Kasumi-1 (cell line): ENCODE measurements at places on chromosomes 7 and 10.

DNA sequence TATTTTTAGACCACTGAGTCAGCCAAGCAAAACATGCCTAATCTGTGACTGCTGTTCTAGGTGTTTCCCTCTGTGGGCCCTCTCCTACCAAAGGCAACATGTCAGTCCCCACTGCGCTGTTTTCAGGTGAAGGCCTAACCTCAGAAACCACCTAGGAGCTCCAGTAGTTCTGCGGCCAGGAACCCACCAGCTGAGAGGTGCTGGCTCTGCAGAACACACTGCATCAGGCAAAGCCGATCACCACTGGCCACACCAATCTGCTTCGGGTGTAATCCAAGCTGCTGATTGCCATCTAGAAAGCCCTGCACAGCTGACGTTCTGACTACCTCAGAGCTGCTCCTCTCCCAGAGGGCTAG lies 14.9 kb downstream of the CAMK2G start:
- no peak for DNase-seq

DNA sequence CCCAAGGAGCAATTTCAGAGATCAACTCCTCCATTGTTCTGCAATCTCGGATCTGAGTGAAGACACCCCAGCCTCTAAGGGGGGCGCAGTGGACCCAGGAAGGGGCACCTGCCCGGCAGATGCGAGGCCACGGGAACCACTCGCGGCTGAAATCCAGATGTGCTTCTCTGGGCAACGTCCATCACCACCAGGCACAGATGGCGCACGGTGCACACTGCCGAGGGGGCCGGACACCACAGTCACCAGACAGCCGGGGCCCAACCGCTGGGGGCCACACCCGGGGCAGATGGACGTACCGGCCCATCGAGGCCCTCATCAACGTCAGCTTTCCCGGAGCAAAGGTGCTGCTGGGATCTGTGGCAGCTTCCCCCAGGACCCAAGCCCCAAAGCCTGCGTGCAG lies 16.9 kb upstream of the ADGRA1 start:
- DNase-seq, result no peak

DNA sequence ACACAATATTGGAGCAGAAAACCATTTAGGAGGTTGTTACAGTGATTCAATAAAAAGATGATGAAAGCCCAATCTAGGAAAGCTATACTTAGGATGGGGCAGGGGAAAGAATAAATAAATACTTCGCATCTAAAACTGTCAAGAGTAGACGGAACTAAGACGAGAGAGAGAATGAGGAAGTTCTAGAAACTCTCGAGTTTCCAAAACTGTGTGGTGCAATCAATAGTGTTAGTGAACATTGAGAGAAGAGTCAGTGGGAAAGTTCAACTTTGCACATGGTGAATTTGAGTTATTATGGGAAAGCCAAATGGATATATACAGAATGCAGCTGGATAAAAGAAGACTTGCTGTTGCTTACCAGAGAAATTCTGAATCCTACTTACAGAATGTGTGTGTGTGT lies 133.8 kb upstream of the MEOX2 start:
- peak; percentile 19 for DNase-seq

- DNase-seq, result no peak
Observed at GRCh38 chr7:127536394-127536691, 49.1 kb downstream of the GCC1 start.

DNA sequence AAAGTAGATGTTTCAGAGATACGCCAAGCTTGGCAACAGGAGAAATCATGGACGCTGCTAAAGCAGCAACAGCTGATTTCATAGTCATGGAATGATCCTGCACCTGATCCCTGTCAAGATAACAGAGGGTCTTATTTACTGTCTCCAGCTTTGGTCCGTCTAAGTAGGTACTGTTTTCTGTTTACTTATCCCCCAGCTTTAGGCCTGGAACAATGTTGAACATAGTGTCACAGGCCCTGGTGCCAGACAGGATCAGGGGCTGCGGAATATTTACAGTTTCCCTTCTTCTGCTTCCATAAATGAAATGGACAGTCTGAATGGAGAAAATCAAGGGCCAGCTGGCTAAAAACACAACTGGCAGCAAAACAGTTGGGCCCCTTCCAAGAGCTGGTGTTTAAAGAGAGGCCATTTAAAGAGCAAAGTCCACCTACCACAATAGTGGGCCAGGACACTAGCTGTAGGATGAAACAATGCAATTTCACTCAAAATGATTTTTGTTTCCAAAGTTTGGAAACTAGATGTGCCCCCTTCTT lies 2.9 kb downstream of the GPR37 start:
- no peak for DNase-seq

DNA sequence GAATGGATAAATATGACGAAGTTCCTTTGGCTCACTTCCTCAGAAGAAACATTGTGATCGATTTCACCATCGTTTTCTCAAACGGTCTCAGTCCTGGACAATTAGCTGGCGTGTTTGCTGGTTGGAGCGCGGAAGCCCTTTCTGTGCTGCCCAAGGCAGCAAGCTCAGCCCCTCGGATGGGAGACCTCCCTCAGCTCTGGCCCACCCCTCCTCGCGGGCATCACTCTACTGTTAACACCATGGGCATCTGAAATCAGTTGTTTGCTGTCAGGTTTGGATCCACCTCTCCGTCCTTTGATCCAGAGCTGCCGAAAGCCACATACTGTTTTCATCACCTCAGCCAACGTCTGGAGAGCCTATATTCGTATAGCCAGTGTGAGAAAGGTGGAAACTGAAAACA lies 68.2 kb downstream of the C10orf143 start:
- no peak for DNase-seq

DNA sequence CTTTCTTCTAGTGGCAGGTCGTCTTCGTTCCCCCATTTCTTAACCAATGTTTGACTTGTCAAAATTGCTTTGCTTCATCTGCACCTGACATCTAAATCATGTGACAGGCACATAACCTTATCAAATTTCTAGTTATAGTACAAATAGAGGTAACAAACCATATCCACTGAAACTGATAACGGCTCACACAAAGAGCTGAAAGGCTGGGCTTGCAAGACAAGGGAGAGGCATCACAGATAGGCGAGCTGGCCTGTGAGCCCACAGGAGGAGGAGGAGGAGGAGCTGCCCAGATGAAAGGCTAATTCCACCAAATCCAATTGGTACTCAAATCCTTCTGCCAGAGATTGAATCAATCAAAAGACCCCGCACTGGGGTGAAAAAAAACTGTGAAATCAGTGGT lies 80.2 kb upstream of the NEBL start:
- DNase-seq, result no peak

GRCh38 chr10:24920907-24921881 lies 31.2 kb downstream of the PRTFDC1 start:
- peak; percentile 80 for DNase-seq

DNA sequence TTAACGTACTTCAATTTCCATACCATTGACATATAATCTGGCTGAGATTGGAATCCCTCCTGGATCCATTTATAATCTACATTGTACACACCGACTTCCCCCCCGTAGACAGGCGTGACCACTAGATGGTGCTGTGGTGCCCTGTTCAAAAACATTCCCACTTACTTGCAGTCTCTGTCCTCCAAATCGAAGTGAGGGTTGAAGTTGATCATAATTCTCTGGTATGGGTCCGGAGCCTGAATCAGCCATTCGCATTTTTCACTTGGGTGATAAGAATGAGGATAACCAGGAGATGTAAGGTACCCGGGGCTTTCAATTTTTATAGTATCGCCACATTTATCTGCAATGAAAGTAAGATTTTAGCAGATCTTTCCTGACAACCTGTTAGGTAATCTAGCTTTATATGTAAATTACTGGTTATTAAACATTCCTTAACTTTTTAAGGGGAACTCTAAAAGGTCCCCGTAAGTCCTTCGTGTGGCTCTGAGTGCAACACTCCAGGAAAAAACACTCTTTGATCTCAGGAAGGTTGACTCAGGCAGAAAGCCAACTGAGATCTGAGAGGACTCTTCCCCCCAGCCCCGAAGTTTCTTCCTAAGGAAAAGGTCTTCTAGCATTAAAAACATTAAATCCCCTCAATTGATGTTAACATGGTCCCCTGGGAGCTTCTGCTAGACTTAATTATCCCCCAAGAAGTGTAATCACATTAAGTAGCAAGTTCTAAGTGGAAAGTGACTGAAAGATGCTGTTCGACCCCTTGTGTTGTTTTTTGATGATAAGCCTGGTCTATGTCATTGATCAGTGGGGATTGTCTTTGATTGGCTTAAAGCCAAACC lies 3.7 kb downstream of the NRP1 start:
- DNase-seq, result peak; percentile 88

GRCh38 chr10:30436191-30436611 lies 2.2 kb downstream of the MAP3K8 start:
- DNase-seq, result peak; percentile 53

DNA sequence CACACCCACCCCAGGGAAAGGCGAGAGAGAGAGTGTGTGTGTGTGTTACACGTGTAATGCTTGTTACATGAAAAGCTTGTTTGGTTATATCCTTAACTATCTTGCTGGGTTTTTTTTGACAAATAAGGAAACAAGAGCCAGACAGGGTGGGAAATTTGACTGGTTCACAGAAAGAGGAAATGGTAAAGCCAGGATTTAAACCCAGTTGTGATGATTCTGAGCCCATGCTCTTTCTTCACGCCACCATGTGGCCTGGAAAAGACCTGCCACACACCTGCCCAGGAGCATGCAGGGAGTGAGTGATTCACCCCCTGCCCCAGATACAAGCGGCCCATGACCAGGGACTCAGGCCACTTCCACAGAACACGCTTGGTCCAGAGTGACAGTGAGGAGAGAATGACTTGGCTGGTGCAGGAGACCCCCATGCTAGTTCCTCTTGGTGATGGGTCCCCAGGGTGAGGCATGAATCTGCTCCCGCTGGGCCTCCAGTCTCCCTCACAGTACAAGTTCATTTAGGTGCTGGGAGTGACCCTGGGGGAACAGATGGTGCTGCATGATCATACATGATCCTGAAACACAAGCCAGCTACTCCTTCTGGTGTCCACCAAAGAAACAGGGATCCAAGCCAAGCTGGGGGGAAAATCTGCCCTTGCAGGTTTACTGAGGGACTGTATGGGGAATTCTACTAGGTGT lies 21.0 kb upstream of the EIF5AL1 start:
- DNase-seq, result peak; percentile 29

DNA sequence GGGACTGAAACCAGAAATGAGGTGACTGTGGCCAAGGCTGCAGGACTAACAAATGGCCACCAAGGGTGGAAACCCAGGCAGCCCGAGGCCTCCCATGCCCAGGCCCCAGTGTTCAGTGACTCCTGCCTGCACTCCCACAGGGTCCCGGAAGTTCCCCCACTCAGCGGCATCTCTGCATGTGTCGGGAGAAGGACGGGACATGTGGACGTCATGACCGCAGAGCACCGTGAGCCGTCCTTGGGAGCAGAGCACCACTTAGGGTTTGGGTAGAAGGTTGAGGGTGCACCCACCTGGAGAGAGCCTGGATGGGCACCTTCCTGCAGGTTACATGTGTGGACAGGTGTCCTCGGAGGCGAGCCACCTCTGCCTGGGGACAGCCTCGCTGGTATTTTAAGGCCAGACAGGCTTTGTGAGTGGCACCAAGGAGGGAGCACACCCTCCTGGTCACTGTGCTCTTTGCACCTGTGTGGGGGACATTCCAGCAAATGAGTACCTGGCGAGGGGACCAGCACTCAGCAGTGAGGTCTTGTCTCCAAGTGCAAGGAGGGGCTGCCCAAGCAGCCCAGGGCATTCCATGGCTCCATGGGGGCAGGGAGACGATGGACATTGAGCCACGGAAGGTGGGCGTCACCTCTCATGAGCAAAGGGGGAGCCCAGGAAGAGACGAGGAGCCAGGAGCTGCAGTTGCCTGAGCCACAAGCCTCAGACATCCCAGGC lies 95.3 kb upstream of the TCERG1L start:
- no peak for DNase-seq

GRCh38 chr7:151461096-151461941 lies 21.4 kb upstream of the CRYGN start:
- no peak for DNase-seq

GRCh38 chr10:112962343-112962742 lies 12.3 kb downstream of the TCF7L2 start:
- no peak for DNase-seq

DNA sequence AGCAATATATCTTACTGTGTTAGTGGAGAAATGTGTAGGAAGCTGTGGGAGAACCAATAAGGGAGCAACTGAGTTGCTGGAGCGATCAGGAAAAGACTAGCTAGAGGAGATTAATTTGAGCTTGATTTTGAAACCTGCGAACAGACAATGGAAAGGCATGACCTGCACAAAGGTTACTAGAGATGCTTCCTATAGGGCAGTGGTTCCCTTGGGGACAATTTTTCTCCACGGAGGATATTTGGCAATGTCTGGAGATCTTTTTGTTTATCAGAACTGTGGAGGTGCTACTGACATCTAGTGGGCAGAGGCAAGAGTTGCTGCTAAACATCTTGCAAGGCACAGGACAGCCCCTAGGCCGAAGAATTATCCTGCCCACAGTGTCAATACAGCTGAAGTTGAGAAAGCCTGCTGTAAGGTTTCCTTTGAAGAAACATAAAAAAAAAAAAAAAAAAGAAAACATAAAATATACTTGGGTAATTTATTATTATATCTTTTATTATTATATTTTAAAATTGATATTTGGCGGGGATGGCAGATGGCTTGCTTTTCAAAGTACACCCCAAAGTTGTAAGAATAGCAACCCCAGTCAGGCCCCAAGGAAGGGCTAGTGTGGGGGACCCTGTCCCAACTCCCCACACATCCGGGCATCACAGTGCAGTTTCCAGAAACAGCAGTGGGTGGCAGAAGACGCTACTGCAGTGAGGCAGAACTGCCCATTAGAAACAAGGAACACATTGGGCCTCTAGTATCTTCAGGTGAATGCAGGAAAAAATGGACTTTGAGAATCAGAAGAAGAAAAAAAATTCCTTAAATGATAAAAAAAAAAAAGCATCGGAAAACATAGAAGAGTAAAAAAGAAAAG lies 481.6 kb downstream of the SH2D4B start:
- DNase-seq, result peak; percentile 86

DNA sequence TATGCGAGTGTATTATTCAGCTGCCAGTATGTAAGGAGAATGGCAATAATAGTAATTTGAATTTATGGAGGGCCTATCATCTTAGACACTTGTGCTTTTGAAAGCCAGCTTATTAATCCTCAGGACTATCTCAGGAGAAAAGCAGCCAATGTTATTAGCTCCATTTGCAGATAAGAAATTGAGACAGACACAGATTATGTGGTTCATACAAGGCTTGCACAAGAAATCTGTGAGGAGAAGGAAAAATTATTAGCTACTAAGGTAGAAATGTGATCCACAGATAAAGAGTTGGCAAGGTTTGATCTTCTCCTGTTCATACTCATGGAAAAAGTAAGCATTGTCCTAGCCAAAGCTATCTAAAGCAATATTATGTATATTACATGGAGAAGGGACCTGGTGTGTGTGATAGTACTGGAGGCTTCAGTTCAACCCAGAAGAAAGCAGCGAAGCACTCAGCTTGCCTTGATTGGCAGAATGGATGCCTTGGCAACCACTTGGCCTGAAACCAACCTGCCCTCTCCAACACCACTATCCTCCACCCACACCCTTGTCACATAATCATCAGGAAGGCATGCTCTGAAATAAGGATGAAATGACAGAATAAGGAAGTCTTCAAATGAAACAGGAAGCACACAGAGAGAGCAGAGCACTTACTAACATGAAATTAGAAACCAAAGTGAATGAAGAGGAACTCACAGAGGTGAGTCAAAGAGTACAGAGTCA lies 18.0 kb downstream of the MACC1 start:
- peak; percentile 83 for DNase-seq

GRCh38 chr7:21365866-21366624 lies 61.8 kb upstream of the SP4 start:
- DNase-seq, result peak; percentile 29

- DNase-seq, result no peak
Observed at GRCh38 chr7:20032741-20033140, 184.4 kb downstream of the MACC1 start.

GRCh38 chr10:52539463-52539862 lies 225.4 kb downstream of the DKK1 start:
- no peak for DNase-seq

- peak; percentile 78 for DNase-seq
Observed at GRCh38 chr10:124648738-124649137, 95.4 kb downstream of the FAM53B start.
